ENCODE measurements at places on chromosomes 7 and 10.

- no peak for DNase-seq
These were observed 25.1 kb downstream of the ZMIZ1 start for GRCh38 chr10:79093658-79094411.

GRCh38 chr10:79328737-79329504, 18.3 kb upstream of the PPIF start:
- no peak for DNase-seq

DNA sequence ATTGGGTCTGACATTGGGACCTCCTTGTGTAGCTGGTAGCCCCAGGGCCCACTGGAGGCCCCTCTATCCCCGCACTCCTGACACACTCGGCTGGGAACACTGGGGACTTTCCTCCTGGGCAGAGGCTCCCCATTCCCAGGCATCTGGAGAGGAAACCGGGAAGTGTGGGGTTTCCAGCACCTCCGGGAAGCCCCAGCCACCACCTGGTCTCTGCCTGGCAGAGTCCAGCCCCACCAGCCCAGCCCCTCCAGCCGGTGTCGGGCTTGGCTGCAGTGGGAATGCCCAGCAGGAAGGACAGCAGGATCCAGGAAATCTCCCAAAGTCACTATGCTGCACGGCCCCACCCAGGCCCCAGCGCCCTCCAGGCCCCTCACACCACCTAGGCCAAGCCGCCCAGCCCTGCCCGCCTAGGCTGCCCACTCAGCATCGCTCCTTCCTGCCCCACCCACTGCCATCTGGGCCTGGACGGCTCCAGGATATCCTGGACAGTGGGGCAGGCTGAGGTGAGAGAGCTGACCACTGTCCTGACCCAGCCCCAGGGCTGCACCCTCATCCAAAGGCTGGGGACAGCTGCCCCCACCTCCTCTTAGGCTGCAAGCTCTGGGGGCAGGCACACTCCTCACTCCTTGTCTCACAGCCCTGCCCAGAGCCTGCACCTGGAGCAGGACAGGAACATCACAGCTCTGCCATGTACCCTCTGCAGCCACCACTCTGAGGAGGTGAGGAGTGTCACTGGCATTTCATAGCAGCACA, 11.8 kb downstream of the RASGEF1A start:
- DNase-seq, result no peak

GRCh38 chr10:129169115-129169514, 297.9 kb upstream of the MGMT start:
- DNase-seq, result no peak

- DNase-seq, result no peak
These were observed 3.0 kb downstream of the KMT2E start for GRCh38 chr7:105016709-105017656.
